ENCODE measurements at places on chromosomes 7 and 10.

DNA sequence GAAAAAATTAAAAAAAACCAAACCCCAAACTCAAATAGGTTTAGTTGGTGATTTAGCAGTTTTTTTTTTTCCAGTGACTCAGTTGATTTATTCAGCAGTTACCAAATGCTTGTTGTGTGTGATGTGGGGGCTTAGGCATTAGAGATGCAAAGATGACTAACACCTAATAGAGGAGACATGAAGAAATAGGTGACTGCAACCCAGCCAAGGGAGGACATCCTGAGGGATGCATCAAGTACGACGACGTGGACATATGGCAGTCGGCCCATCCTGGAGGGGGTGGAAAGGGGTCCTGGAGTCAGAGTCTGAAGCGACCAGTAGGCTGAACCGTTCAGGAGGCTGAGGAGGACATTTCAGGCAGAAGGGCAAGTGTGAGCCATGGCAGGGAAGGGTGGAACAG lies 35.5 kb downstream of the LRMDA start:
- DNase-seq = no peak

DNA sequence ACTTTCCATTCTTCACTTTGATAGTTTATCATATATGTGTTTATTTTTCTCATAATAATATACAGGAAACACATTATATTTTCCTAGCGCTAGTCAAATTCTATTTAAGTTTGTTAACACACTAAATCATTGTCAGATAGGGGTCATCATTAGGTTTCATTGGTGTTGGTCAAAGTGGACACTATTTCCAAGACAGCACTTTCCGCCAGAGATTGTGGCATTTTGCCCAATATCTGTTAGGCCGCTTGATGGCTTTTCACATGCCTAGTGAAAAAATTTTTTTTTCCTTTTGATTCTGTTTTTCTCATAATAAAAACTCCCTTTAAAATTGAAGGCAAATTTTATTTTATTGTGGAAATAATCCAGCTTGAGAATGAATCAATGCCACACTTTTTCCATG lies 495.4 kb upstream of the AKR1E2 start:
- DNase-seq = no peak

- DNase-seq = no peak
Measured at GRCh38 chr10:6416892-6417512, 163.1 kb downstream of the PRKCQ start.

DNA sequence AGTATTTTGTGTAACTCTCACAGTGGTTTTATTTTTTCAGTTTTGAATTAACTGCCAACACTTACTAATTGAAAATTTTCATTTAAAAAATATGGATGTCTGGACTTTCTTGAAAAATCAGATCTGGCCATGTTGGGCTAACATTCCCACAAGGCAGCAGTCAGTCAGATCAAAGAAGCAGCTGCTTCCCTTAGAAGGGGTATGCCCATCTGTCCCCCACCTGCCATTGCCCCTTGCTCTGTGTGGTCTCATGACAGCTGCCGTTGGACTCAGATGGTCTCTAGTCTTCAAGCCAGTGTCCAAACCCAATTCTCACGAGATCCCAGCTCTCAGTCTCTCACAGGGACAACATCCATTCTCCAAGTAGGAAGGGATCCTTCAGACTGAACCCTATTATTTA lies 212.1 kb upstream of the GHITM start:
- no peak for DNase-seq

GRCh38 chr7:17679458-17679857 lies 260.8 kb downstream of the SNX13 start:
- no peak for DNase-seq

- DNase-seq = no peak
Measured at GRCh38 chr7:152115021-152115718, 89.7 kb downstream of the GALNT11 start.

- no peak for DNase-seq
Measured at GRCh38 chr10:26840938-26841732, 19.6 kb downstream of the ABI1 start.

DNA sequence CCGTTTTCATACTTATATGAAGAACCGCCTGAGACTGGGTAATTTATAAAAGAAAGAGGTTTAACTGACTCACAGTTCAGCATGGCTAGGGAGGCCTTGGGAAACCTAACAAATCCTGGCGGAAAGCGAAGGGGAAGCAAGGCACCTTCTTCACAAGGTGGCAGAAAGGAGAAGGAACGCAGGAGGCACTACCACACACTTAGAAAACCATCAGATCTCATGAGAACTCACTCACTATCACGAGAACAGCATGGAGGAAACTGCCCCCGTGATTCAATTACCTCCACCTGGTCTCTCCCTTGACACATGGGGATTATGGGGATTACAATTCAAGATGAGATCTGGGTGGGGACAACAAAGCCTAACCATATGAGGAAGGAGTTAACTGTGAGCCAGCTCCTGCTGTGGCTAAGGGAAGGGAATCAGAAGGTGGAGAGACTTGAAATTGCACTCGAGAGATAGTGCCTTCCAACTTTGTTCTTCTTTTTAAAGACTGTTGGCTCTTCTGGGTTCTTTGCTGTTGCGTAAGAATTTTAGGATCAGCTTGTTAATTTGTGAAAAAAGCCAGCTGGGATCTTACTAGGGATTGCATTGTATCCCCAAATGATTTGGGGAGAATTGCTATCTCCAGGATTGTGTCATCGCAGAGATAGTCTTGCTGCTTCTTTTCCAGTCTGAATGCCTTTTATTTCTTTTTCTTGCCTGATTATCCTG lies 21.0 kb downstream of the OPTN start:
- no peak for DNase-seq

DNA sequence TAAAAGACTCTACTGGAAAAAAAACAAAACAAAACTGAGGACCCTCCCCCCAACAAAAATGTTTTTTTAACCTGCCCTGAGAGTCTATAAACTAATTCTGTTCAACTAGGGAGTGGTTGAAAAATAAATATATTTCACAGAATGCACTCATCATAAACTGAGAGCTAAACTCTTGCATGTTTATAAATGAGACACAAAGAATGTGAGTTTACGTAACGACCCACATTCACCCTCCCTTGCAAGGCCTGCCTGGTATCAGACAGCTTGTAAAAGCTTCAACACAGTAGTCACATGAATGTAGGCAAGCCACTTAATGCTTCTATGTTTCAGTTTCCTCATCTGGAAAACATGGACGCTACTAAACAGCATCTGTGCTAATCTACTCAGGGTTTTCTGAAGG lies 50.3 kb downstream of the JAZF1 start:
- no peak for DNase-seq

GRCh38 chr10:19904202-19904661 lies 88.0 kb downstream of the PLXDC2 start:
- no peak for DNase-seq

DNA sequence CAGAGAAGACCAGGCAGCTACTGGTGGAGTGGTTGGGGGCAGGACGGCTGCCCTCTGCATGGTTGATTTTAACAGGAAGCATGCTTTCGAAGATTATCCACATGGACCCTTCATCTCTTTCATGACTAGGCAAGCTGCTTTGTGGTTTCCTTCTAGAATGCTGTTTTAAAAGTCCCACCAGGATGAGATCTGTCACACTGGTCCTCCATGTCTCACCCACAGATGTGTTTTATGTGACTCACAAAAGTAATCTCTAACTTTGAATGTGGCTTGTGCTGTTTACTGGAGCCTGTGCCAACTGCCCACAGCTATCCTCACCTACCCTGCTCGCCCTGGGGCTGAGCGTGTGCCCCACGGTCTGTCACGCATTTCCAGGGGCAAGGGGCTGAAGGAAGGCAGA lies 188.8 kb downstream of the GFRA1 start:
- no peak for DNase-seq

DNA sequence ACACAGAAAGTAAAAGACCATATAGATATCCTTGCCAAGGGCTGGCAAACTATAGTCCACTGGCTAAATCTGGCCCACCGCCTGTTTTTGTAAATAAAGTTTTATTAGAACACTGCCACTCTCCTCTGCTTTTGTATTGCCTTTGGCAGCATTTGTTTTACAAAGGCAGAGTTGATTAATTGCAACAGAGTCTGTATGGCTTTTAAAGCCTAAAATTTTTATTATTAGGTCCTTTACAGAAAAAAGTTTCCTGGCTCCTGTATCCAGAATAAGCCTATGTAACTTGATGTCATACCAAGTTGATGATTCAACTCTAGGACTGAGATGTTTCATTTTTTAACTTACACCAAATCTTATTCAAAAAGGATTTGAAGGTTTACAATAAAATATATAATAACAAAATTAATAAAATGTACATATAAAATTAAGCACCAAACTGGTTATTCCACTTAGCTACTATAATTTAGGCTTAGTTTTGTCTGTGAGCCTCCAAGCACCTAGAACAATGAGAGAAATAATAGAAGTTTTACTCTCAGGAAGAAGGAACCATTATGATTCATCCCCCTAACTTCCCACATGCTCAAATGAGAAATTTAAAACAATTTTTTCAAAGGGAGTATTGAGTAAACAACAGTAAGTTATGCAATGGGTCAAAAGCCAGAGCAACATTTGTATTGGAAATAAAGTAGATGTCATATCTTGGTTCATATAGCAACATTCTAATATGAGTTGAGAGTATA lies 31.9 kb downstream of the CPED1 start:
- no peak for DNase-seq

DNA sequence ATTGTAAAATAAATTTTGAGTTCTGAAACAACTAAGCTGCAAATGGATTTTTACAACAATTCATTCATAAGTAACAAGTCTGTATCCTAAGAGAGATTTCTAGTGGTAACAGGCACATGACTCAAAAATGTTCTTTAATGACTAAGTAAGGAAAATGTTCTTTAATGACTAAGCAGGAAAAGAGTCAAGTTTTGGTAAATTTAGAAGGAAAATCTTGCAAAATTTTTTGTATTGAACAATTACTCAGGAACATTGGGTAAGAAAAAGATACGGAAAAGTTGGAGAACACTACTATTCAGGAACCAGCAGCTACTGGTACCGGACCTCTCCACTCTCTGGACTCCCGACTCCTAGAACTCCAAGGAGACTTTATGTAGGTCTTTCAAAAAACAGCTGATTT lies 33.5 kb downstream of the HYCC1 start:
- DNase-seq = no peak

- DNase-seq = no peak
Measured at GRCh38 chr7:32502728-32503127, 7.4 kb downstream of the AVL9 start.

DNA sequence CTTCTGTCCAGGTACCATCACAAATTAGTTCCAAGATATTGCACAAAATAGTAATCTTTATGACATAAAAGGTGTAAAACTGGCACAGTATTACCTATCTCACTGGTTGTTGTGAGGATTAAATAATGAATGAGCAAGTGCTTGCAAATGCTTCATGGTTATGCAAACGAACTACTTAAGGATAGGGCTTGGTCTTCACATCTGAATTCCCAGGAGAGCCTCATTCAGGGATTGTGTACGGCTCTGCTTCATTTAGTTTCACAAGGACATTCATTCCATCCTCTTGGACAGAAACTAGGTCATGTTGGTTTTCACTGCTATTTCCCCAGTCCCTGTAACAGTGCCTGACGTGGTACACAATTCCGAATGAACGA lies 12.1 kb downstream of the ABCA13 start:
- no peak for DNase-seq

All from stimulated activated CD8-positive, alpha-beta memory T cell treated with anti-CD3 and anti-CD28 coated beads, Interleukin-4, amount 100 ng/mL, for 1 hour (primary cell).